ENCODE measurements at places on chromosomes 7 and 10. TPM values are rescaled to one million over a fixed set of nuclear protein-coding genes. Genes with fewer than 3 reads are reported as not detected.
A peak's percentile ranks its signal among the peaks of the same experiment; 100 is the strongest.

DNA sequence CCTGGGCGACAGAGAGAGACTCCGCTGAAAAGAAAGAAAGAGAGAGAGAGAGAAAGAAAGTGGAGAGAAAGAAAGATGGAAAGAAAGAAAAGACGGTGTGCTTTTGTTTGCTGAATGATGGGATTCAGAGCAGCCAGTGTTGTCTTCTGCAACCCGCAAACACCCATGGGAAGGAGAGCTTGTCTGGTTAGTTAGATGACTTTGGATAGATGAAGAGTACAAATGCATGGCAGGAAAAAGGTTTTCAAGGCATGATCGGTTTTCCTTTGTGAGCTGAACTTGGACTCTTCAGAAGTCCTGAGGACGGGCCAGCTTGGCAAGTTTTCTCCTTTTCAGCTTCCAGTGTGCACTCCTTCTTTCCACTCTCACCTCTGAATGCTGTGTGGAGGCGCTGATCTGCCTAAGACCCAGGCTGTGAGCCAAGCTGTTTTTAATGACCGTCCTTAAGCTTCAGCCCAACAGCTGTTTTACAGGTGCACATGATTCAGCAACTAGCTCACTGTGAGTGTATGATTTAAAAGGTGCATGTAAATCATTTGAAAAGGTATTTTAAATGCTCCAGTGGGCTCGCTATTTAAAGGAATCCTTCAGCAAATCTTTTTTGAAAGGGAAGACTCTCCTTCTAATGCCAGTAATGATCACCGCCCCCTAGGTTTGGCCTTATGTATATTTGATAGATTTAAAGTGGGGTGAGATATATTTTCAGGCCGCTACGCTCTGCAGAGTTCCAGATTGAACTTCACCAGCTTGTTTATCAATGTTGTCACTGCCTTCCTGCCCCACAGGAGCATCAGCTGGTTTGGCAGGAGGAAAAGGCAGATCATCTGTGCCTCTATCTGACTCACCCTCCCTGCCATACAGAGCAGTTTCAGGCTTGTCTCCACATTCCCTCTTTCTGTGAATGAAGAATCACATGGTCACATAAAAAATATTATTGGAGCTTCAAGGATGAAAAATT is 115.0 kb downstream of the PLXDC2 start:
- no peak for DNase-seq

DNA sequence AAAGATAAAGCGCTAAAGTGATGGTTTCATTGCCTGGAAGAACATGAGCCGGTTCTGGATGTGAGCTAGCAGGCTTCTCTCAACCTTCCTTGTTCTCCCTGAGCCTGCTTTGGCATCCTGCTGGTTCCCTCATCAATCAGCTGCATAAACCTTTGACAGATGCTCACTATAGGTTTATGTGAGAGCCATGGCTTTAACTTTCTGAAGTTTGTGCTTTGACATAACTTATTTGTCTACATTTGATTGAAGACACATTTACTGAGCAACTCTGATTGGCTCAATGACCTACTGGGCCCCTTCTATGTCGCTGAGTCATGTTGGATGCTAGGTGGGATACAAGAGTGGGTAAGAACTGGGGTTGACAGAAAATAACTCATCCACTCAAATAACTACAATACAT is 192.0 kb downstream of the ADAM12 start:
- DNase-seq, result no peak

DNA sequence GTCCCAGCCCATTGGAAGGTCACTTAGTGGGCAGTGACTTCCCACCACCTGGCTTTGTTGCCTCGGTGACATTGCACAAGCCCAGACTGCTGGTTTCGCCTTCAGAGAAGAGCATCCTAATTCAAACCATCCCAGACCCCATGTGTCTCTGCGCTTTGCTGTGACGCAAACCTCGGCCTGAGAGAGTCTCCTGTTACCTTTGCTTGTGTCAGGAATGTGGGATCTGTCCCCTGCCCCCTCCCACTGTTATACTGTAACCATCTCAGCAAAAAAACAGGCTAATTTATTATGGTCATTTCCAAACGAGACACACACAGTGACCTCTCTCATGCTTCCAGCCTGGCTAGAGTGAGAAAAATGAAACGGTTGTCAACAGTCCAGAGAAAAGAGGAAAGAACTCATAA is 25.0 kb upstream of the AQP1 start:
- DNase-seq, result no peak

GRCh38 chr10:77325233-77325537 is 312.4 kb downstream of the KCNMA1 start:
- DNase-seq, result no peak

DNA sequence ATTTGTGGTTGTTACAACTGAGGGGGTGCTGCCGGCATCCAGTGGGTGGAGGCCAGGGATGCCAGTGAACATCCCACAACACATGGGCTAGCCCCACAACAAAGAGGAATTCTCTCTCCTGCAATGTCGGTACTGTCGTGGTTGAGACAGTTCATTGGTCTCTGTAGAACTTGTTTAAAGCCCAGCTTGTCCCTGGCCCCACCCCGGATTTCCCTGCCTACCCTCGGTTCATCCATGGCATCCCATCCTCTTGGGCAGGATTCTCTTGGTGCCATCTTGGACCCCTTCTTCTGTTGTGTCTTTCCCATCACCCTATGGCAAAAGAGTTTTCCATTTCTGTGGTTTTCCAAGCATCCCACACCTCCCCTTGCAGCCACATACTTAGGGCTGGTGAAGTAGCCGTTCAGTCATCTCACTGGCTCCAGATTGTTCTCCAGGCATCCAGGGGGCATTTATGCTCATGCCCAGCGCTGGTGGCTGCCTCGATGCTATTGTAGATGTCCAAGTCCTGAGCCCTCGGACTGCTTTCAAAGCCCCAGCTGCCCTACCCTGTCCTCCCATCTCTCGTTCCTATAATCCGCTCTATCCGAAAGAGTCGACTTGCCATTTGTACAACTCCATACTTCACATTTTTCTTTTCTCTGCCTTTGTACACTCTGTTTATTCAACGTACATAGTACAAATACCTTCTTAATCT is 39.2 kb downstream of the MGMT start:
- DNase-seq, result no peak

GRCh38 chr7:29970158-29970557 is 19.4 kb downstream of the SCRN1 start:
- no peak for DNase-seq

DNA sequence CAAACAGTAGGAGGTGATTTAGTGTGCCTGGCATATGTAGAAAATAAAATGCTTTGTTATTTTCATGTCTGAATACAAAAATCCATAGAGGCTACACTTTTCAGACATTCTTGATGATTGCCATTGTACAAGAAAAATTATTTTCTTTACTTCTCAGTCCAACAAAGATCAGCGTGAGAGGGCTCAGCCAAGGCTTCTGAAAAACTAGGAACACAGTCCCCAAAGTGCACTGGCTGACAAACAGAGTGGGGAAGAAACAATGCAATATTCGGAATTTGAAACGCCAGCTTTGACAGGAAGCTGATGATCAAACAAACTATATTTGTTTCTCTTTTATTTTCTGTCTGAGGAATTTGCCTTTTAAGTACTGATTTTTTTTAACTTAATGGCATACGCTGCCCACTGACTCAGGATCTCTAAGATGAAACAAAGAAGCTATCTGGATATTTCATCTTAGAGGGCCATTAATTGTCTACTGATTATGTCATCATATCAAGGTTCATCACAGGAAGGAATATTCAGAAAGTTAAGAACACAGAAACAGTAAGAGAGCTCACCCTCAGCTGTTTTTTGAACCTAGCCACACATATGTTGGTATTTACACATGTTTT is 197.0 kb upstream of the INHBA start:
- DNase-seq, result no peak

- no peak for DNase-seq
These were observed 91.2 kb upstream of the MYL10 start for GRCh38 chr7:101720324-101720723.

- DNase-seq, result no peak
These were observed 248.9 kb downstream of the EXOC4 start for GRCh38 chr7:133501771-133502170.

DNA sequence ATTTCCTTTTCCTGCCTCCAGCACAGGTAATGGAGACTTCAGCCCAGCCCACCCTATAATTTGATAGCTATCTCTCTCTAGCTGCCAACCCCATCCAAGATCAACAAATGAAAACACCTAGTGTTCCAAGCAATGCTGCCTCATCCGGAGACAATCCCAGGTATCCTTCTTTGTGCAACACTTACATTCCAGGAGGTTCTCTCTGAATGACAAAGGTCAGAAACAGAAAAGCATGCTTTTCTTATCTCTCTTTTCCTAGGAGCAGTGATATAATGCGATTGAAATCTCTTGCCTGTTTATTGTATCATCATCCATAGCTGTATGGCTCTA is 699.3 kb downstream of the INHBA start:
- DNase-seq, result no peak

DNA sequence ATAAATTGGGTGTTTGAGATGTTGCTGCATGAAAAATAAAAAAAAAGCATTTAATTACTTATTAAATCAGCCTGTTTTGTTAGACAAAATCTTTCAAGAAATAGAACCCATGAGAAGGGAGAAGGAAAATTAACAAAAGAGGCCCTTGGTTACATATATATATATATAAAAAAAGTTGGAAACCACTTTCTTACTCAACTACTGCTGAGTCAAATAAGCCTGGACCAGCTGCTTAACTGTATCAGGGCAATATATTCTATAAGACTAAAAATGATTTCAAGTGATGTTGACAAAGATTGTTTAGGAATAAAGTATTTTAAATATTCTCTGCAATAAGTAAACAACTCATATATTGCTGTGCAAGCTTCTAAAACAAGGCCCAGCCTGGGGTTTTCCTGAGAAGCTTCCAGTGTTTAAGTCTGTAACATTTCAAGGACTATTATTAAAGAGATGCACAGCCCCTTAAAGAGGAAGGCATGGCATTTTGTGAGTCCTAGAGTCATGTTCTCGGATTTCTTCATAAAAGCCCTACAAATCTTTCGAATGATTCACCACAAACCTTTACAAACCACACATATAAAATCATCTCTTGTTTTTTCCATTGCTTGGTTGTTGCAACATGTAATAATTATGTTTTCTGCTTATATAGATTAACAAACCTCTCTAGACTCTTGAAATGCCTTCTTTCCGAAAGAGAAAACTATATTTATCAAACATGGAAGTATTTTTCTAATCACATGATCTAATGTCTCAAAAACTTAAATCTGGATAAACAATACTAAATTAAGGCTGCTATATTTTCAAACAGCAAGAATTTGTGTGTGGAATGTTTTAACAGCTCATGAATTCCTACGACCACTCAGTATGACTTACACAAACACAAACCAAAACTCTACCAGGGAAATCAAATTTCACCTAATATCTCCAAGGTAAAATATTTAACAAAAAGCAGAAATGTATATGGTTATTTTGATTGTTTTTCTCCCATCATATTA is 14.3 kb downstream of the JAZF1 start:
- no peak for DNase-seq

DNA sequence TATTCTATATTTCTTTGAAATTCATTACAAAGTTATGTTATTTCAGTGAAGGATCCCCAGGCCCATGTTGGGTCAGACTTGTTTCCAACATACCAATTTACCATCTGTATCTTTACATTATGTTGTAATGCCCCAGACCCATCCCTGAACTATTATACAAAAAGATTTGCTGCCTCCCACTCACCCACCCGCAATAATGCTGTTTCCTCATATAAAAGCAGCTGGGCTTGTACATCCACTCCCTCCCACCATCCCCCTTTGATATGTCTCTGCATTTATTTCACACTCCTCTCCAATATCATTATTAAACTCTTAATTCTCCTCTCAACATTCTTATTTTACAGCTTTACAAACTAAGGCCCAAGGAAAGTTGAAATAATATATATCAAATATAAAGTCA is 153.7 kb downstream of the DOCK4 start:
- DNase-seq, result no peak

- DNase-seq, result peak; percentile 40
These were observed 181.3 kb downstream of the TAX1BP1 start for GRCh38 chr7:27921081-27921836.

DNA sequence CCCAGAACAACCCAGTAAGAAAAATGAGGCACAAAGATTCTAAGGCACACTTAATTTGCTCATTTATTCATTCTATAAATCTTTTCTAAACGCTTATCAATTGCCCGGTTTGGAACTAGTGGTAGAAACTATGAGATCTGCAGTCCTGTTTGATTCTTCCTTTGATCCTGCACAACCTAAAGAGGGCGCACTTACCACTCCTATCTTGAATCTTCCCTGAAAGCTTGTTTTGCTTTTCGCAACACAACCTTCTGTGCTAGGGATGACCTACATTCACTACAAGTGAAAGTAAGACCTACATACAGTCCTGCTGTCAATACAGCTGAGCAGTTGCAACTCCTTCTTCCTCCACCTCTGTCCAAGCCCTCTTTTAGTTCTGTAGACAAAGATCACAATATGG is 12.6 kb upstream of the ARL4A start:
- peak; percentile 8 for DNase-seq

OPN1SW gene
- not detected for total RNA-seq

UNCX gene
- not detected for total RNA-seq

DGKI gene
- total RNA-seq, result not detected

PPP1R9A gene
- total RNA-seq, result not detected

UMAD1 gene
- total RNA-seq, result 21.5 TPM

KNDC1 gene
- total RNA-seq, result 1.1 TPM

FEZF1 gene
- not detected for total RNA-seq
